ENCODE measurements at places on chromosomes 3 and 15. TPM values are rescaled to one million over a fixed set of nuclear protein-coding genes. Genes with fewer than 3 reads are reported as not detected.

DNA sequence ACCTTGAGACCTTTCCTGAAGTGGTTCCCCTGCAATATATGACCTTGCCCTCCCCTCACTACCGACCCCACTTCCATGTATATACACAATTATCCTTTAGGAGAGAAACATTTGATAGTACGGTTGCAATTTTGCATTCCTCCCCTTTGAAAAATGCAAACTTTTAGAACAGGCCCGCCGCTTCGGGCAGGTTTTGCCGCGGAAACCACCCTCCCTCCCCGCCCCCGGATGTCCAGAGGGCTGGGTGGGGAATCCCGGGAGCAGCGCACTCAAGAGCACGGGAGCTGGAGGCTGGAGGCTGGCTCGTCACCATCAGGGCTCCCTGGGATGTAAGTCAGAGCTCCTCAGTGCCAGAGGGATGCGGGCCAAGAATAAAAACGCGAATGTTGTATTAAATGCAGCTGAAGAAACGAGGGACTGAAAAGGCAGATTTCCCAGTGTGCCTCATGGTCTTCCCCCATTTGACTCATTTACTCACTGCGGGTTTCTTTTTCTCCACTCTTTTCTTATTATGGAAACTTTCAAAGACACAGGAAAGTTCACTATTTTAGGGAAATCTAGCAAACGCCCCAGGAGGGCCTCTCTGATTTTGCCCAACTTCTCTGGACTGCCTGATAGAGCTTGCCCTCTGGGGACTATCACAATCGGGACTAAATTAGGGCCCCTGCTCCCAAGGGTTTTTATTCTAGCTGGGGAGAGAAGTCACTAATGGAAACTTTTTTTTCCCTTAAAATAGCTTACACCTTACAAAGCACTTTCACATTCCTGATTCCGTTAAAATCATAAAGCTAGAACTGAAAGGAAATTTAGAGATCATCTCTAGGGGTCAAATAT is 2.9 kb upstream of the USP3 start:
- peak; percentile 51 for DNase-seq
- no peaks in the 10 kb centered on the region for H3K36me3 ChIP-seq
- H3K27me3 ChIP-seq = no peaks in the 10 kb centered on the region

DNA sequence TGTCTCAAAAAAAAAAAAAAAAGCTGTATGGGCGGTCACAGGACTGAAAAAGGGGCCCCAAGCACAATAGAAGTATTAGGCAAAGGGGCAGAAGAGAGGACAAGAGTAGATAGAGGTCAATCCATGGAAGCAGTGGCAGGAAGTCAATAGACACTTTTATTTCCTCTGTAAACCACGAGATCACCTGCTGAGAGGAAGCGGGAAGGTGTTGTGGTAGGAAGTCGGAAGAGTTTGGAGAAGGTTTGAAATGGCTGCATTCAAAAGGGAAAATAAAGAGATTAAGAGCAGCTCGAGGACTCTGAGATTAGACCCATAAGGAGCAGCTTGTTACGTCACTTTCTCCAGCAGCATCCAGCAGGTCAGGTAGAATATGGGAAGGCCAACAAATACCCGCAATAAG is 14.2 kb upstream of the ZNF148 start:
- peaks cover 23% of the 10 kb centered on the region for H3K4me1 ChIP-seq
- H3K4me3 ChIP-seq = no peak overlapping the region
- H3K27ac ChIP-seq = peak overlapping the region; percentile 88
- no peaks in the 10 kb centered on the region for H3K27me3 ChIP-seq
- H3K36me3 ChIP-seq = no peaks in the 10 kb centered on the region

Gene HTR3C
- total RNA-seq = not detected

Gene CCR3
- total RNA-seq = not detected

Gene P3H2
- total RNA-seq = 4.7 TPM

GRCh38 chr15:77985031-77985930 is 92.2 kb downstream of the TBC1D2B start:
- H3K36me3 ChIP-seq = no peaks in the 10 kb centered on the region
- peaks cover 4% of the 10 kb centered on the region for H3K4me1 ChIP-seq
- H3K4me3 ChIP-seq = no peak overlapping the region
- DNase-seq = no peak

Gene SIDT1
- 3.1 TPM for total RNA-seq

- no peaks in the 10 kb centered on the region for H3K27me3 ChIP-seq
- no peak overlapping the region for H3K4me3 ChIP-seq
- H3K4me1 ChIP-seq = peaks cover 39% of the 10 kb centered on the region
- no peak for DNase-seq
Measured at GRCh38 chr3:44929782-44930181, 46.2 kb downstream of the ZDHHC3 start.

Gene CHST13
- total RNA-seq = not detected

DNA sequence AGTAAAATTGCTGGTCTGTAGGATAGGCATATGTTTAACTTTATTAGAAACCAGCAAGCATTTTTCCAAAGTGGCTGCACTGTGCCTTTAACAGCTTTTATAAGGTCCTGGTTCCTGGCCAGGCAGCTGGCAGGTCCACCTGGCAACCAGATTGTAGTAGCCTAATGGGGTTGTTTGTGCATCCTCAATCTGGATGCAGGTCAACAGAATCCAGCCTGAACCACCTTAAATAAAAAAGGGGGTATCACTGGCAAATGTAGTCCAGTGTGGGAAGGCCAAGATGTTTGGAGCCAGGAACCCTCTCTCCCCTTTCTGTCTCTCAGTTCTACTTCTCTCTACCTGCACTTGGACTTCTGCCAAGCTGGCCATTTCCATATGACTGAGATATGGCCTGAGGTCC is 200.3 kb downstream of the ZNF621 start:
- no peak overlapping the region for H3K4me3 ChIP-seq
- H3K36me3 ChIP-seq = no peaks in the 10 kb centered on the region
- no peaks in the 10 kb centered on the region for H3K27me3 ChIP-seq
- no peak overlapping the region for H3K27ac ChIP-seq

DNA sequence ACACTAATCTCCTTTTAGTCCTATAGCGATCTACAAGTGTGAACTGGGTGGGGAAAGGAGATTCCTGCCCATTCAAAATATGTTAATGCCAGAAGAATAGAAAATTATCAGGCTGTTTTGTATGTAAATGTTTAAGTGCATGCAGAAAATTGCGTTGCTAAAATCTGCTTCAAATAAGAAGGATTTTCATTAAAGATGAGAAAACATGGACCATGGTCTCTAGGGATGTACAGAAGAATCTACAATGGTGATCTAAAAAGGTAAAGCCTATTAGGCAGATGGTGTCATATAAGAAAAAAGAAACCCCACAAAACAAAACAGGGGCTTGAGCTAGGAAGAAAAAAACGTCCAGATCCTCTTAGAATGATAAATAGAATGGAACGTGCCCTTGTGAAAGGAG is 287.5 kb upstream of the ROBO1 start:
- DNase-seq = no peak
- H3K27ac ChIP-seq = no peak overlapping the region
- no peaks in the 10 kb centered on the region for H3K27me3 ChIP-seq
- no peaks in the 10 kb centered on the region for H3K36me3 ChIP-seq

Gene SNRPN
- total RNA-seq = 706 TPM

DNA sequence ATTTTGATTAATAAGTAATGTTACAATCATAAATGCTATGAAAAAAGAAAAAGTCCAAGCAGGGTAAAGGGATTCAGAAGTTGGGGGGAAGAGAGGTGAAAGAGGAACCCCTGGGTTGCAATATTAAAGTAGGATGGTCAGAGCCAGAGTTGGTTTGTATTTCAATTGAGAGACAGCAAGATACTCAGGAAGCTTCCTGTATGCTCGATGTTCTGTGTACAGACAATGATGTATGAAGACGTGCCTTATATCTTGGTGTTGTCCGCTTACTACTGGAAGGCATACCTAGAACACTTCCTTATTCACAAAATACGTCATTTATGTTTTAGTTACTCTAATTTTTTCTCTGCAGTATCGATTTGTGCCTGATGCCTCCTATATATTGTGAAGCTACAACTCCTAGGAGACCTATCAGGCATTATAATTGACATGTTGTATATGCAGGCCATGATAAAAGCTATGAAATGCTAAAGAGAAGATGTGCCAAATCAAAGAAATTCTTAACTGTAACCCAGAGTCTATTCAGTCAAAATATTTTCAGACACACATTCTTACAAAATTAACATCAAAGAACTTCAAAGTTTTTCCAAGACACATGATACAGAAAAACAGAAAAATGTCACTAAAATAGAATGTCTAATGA is 87.5 kb downstream of the TBL1XR1 start:
- no peak overlapping the region for H3K4me3 ChIP-seq
- no peak overlapping the region for H3K27ac ChIP-seq
- no peak for DNase-seq
- H3K4me1 ChIP-seq = peaks cover 63% of the 10 kb centered on the region

DNA sequence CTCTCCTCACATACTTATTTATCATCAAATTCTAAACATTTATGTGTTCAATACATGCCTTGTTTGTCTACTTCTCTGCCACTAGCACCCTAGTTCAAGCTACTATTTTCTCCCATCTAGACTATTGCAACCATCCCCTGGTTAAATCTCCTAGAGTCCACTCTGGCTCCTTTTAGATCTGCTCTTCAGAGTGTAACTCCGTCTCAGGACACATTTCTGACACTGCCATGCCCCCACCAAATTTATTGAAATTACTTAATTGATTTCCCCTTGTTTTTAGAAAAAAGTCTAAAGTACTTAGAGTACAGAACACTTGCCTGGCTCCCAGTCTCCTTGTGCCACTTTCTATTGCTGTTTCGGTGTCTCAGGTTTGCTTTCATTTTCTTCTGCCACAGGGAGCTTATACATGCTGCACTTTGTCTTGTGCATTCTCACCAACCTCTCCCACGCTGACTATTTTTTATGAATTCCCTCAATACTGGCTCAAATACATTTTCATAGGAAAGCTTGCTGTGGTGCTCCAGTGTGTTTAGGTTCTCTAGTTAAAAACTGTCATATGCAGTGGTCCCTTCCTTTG is 792.3 kb downstream of the DIPK2A start:
- no peaks in the 10 kb centered on the region for H3K36me3 ChIP-seq
- no peaks in the 10 kb centered on the region for H3K27me3 ChIP-seq
- no peaks in the 10 kb centered on the region for H3K4me1 ChIP-seq

Gene CCDC54
- not detected for total RNA-seq

DNA sequence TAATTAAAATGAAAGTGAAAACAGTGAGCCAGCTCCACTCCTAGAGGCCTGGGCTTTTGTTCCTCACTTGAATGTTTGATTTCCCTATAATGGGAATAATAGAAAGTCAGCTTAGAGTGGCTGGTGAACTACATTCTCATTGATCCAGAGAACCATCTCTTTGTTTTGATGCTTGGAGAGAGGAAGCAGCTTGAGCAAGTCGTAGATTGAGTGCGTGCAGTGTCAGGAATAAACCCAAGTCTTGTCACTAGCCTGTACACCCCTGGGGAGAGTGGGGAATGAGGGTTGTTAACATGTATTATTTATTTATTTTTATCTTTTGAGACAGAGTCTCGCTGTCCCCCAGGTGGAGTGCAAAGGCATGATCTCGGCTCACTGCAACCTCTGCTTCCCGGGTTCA is 885 bp upstream of the LSG1 start:
- peak overlapping the region; percentile 87 for H3K27ac ChIP-seq
- peaks cover 17% of the 10 kb centered on the region for H3K4me1 ChIP-seq
- no peaks in the 10 kb centered on the region for H3K27me3 ChIP-seq
- peak overlapping the region; percentile 55 for H3K4me3 ChIP-seq
- no peaks in the 10 kb centered on the region for H3K36me3 ChIP-seq
- no peak for DNase-seq

Gene TTC23
- 19.9 TPM for total RNA-seq

GRCh38 chr15:22786868-22787698 is 639 bp downstream of the NIPA1 start:
- peak; percentile 49 for DNase-seq
- no peaks in the 10 kb centered on the region for H3K27me3 ChIP-seq
- peak overlapping the region; percentile 81 for H3K4me3 ChIP-seq

DNA sequence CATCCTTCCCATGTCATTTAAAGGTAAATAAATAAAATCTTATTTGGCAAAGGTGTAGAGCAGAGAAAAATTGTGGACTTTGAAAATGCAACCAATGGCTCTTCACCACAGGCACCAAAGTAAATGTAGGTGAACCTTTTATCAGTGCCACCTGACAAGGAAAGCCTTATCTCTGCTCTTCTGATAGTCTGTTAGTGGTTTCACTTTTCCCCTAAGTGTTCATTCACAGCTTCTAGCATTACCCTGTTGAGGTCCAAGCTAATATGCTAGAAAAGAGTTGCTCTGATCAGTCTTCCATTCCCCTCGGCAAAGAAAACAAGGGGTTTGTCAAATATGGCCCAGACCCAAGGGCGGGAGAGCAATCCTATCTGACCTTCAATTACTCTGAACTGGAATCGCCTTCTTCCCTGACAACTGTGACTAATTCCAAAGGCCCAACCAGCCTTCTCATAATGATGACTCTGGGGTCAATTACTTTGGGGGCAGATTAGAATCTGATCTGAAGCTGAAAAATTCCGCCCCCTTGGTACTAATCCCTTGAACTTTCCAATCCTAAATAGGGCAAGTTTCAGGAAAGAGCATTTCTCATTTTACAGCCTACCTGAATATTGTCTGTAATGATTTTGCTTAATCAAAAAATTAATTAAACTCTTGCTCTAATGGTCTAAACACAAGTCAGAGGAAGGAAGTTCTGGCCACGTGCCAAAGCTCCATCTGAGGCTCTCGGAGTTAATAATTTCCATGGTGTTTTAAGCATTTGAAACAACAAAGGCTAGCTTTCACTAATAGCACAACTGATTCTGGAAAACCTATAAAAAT is 52.4 kb downstream of the SETMAR start:
- no peak overlapping the region for H3K4me3 ChIP-seq
- H3K4me1 ChIP-seq = peaks cover 14% of the 10 kb centered on the region
- peak; percentile 59 for DNase-seq
